ENCODE measurements at places on chromosomes 6 and 20.
A peak's percentile ranks its signal among the peaks of the same experiment; 100 is the strongest.

GRCh38 chr6:13260101-13260598, 68.2 kb downstream of the TBC1D7 start:
- DNase-seq: no peak

- DNase-seq: no peak
Measured at GRCh38 chr6:47096211-47096895, 54.2 kb upstream of the ADGRF1 start.

DNA sequence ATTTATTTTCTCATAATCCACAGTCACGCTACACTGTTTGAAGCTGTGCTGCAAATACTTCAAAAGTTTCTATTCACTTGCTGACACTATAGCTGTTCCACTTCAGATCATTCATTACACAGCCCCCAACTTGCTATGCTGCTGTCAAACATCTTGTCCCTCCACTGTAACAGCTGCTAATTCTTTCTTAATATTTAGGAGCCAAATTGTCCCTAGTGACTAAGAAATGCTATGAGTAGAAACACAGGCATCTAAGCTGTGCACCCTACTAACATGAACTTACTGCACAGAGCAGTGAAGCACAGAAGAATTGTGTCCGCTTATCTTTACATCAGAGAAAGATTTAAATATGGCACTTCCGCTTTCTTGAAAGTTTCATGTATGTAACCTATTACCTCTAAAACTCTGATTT, 91.3 kb downstream of the PDE10A start:
- DNase-seq: peak; percentile 18

- no peak for DNase-seq
Measured at GRCh38 chr20:44423480-44423879, 52.2 kb upstream of the TTPAL start.

DNA sequence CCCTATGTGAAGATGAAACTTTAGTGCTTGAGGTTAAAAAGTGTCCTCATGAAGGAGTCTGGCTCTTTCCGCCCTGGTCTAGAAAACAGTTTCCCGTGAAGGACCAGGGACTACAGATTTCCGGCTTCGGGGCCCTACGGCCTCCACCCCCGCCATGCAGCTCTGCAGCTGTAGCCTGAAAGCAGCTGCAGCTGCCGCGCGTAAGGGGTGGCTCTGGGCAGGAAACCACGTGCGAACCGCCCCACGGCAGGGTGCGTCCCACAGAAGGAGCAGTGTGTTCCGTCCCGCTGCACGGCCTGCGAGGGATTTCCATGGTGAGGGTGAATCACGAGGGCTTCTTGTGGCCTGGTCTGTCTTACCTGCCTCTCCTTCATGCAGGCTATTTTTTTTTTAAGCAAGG, 117.0 kb downstream of the ERMARD start:
- DNase-seq: no peak

DNA sequence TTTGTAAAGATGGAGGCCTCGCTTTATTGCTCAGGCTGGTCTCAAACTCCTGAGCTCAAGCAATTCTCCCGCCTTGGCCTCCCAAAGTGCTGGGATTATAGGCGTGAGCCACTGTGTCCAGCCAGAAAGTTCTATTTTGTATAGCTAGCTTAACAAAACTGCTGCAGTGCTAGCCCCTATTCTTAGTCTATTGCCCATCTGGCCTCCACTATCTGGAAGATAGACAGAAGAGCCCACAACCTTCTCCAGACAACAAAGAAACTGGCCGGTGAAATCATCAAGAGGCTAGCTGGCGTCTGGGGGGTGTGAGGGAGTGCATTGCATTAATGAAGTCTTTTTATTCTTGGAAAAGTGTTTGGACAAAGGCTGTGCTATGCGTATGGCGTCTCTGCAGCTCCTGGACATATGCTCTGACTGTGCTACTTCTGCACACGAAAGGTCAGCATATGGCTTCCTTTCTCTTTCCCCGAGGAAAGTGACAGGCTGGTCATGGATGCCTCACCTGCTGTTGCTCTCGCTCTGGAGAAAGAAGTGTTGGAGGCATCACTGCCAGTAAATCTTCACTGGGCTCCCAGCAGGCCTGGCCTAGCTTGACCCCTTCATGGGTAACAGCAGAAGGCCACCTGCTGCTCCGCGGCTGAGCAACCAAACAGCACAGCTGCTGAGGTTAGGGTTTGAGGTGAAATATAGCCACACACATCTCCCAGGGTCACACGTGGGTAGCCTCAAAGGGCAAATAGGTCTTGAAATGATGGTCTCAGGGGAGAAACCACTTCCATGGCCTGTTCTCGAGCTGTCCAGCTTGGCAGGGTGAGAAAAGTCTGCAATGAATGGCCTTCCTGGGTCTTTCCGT, 95.1 kb upstream of the IYD start:
- DNase-seq: no peak

GRCh38 chr20:3407040-3407770, at the start of gene DNAAF9:
Gene DNAAF9 (minus strand): TSS chr20:3407669. CDS start chr20:3407557, 112 bp downstream.
- DNase-seq: peak; percentile 51

GRCh38 chr6:34511915-34512737, 44.0 kb downstream of the SPDEF start:
- no peak for DNase-seq

- no peak for DNase-seq
Measured at GRCh38 chr6:135601857-135602256, 104.3 kb upstream of the AHI1 start.

DNA sequence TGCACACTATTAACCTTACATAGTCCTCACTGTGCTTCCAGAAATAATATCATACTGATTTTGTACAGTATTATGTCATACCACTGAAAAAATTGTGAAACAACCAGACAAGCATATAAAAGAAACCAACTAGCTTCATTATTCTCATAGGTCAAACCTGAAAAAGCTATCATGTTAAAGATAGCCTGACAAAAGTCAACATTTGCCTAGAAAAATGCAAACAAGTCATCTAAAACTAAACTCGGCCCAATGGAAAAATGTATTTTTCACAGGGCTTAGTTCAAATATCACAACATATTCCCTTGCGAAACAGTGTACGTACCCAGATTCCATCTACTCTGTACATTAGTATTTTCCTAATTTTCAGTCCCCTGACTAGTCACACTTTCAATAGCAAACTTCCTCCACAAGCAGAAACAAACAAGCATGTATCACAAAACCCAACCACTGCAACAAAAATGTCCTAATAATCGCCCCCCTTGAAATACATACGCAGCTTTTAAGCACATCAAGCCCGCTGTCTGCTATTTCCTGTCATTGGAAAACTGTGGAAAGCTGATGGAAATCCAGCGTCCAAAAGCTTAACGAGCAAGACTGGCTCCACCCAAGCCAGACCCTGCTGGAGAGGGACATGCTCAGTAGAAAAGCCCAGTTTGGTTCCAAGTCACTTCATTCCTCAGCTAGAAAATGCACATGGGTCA, 93.1 kb downstream of the EPB41L2 start:
- peak; percentile 64 for DNase-seq

GRCh38 chr6:84601366-84601765, 163.0 kb downstream of the TBX18 start:
- DNase-seq: no peak

DNA sequence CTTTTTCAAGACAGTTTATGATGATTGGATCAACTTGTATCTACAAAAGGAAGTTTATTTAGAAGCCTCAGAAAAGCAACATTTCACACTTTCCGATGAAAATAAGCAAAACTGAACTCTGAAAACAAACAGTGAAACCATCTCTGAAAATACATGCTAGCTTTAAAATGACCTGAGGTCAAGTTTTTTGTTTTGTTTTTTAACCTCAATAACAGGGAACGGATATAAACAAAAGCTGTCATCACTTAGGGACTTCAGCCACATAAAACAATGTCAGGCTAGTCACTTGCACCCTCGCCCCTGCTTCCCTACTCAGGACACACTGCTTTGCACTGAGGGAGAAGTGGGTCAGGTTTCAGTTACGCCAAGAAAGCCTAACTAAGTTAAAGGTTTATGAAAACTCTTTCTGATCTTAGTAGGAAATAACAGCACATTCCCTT, 11.6 kb downstream of the BACH2 start:
- no peak for DNase-seq

DNA sequence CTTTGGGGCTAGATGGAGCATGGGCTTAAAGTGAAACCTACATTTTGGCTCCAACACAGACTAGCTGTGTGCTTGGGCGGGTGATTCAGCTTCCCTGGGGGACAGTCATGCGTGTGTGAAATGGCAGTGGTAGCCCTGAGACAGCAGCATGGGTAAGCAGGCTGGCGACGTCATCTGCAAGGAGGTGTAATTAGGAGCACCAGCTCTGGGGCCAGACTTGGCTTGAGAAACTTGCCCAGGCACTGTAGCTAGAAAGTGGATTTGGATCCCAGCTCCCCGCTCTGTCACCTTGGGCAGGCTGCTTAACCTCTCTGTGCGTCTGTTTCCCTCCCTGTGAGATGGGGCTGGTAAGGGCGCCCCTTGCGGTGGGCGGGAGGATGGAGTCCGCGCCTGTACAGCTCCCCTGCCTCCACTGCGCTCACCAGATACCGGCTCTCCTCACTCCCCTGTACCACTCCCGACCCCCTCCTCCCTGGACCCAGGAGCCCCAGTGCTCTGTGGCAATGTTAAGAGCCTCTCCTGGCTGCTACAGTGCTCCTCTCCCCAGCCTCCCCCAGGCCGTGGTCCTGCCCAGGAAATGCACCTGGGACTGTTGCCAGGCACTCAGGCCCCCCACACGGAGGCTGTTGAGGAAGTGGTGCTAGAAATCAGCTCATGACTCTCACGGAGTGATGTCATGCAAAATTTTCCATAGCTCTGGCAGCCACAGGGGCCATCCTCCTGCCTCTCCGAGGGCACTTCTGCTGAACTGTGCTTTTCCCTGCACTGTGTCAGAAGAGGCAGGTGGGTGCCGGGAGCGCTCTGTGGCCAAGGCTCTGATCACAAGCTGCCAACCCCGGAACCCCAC, 44.6 kb downstream of the SYNJ2 start:
- DNase-seq: peak; percentile 98

- no peak for DNase-seq
Measured at GRCh38 chr6:111572216-111572706, 33.4 kb downstream of the TRAF3IP2 start.

DNA sequence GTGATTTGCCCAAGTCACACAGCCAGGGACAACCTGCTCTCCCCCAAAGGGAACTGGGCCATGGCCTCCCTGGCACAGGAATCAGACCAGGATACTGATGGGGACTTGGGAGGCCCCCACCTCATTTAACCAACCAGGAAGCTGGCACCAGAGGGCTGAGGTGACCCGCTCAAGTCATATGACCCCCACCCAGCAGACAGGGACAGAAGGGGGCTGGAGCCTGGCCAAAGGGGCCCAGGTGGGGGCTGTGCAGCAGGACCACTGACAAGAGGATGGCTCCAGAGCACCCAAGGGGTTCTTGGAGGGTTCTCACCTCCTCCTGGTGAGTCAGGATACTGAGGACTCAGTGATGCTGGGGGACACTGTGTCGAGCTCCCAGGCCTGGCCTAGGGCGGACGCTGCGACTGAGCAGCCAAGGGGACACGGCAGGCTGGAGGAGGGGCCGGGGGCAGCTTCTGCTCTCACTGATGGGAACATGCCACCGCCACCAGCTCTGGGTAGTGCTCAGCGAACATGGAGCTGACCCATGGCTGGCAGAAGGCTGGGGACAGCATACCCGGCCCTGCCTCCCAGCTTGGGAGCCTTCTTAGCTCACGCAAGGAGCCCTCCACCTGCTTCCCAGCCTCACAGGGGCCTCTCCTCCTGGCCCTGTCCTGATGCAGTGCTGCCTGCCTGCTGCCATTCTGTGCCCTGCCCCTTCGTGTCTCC, 1.2 kb downstream of the CST7 start:
- DNase-seq: no peak

DNA sequence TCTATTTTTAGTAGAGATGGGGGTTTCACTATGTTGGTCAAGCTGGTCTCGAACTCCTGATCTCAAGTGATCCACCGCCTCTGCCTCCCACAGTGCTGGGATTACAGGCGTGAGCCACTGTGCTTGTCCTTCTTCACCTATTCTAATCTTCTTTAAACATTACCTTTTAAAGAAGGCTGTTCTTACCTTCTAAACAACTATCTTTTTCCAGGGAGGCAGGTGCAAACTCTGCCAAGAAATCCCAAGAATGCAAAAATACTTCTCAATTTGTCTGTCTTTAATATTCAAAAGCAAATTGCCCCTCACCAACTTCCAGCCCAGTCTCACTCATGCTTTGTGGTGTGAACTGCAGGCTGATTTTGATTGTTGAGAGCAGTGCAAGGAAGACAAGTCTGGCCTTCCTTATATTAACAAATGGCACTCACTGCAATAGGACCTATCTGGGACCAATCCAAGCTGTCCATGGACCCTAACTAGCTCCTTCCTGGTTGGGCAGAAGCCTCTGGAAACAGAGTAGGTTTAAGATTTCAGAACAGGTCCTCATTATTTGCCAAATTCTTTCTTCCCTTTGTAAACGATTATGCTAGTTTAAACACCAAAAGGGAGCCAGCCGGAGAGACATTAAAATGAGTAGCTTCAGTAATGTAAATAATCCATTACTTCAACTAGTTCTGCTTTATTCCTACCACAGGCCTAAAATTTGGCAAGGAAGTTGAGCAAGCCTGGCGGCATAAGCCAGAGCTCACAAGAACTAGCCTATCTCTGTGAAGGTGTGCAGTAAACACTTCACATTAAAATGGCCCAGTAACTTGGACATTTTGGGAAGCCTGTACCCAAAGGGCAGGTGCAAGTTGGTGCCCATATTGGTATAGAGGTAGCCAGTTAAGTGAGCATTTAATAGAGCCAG, 1.6 kb downstream of the SCAND1 start:
- DNase-seq: peak; percentile 18

GRCh38 chr20:44200983-44201382, 9.6 kb downstream of the OSER1 start:
- DNase-seq: no peak

DNA sequence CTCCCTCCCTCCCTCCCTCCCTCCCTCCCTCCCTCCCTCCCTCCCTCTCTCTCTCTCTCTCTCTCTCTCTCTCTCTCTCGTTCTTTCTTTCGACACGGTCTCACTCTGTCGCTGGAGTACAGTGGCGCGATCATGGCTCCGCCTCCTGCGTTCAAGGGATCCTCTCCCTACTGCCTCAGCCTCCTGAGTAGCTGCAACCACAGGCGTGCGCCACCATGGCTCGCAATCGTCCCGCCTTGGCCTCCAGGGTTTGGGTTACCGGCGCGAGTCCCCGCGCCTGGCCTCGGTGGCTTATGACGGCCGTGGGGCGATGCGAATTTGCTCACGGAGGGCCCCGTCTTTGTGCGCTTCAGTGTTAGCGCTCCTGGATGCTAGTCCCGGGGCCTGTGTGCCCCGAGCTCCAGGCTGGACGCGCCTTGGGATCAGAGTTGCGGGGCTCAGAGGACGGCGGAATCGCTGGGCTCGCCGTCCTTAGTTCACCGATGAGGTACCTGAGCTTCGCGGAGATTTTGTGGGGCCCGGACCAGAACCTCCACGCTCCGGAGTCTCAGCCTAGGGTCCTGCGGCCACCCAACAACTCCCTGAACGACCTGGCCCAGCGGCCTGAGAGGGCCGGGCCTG, 45.2 kb downstream of the MCUR1 start:
- DNase-seq: no peak
